Transverse colon (tissue), 4 donors: ENCODE measurements at places on chromosomes 3 and 15. TPM values are rescaled to one million over a fixed set of nuclear protein-coding genes. Genes with fewer than 3 reads are reported as not detected.

- no peaks in the 10 kb centered on the region for H3K27me3 ChIP-seq
- no peaks in the 10 kb centered on the region for H3K4me1 ChIP-seq
- DNase-seq: peak; percentile 68
- peak overlapping the region; percentile 71 for H3K27ac ChIP-seq
- no peak overlapping the region for H3K4me3 ChIP-seq
- no peaks in the 10 kb centered on the region for H3K36me3 ChIP-seq
Observed at GRCh38 chr3:159813822-159814531, 174.7 kb upstream of the IL12A start.

DNA sequence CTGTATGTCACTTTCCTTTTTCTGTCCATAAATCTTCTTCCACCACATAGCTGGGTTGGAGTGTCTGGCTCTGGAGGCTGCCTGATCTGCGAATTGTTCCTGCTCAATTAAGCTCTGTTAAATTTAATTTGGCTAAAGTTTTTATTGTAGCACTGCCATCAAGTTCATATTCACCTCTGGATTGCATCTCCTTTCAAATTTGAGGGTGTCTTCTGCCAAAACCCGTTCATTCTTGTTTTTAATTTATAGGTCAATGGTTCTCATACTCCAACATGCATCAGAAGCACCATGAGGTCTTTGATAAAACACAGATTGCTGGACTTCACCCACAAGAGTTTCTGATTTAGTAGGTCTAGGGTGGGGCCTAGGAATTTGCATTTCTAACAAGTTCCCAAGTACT, 276.5 kb upstream of the NECTIN3 start:
- H3K27me3 ChIP-seq: no peaks in the 10 kb centered on the region
- H3K27ac ChIP-seq: no peak overlapping the region
- DNase-seq: no peak
- no peaks in the 10 kb centered on the region for H3K36me3 ChIP-seq
- H3K4me1 ChIP-seq: no peaks in the 10 kb centered on the region

DNA sequence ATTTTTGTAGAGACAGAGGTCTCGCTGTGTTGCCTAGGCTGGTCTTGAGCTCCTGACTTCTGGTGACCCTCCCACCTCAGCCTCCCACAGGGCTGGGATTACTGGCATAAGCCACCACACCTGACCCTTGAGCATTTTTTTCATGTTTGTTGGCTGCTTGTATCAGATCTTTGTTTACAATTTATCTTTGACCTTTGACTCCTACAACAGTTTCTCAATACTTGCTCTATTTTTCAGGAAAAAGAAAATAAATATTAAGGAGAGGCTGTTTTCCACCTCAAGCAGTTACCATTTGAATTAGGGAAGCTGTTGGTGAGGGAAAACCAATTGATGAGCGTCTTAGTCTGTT, 44.5 kb downstream of the LIMD1 start:
- peaks cover 2% of the 10 kb centered on the region for H3K4me1 ChIP-seq
- no peaks in the 10 kb centered on the region for H3K36me3 ChIP-seq
- H3K27ac ChIP-seq: no peak overlapping the region
- no peak for DNase-seq

The C2CD4A gene
- total RNA-seq: 2.8 TPM

GRCh38 chr3:132593241-132593946, 3.7 kb upstream of the ACKR4 start:
- H3K27me3 ChIP-seq: no peaks in the 10 kb centered on the region
- no peak overlapping the region for H3K27ac ChIP-seq
- DNase-seq: no peak
- no peaks in the 10 kb centered on the region for H3K4me1 ChIP-seq
- no peaks in the 10 kb centered on the region for H3K36me3 ChIP-seq
- no peak overlapping the region for H3K4me3 ChIP-seq

The KBTBD8 gene
- total RNA-seq: 3.3 TPM

The LIPC gene
- total RNA-seq: 0.48 TPM

DNA sequence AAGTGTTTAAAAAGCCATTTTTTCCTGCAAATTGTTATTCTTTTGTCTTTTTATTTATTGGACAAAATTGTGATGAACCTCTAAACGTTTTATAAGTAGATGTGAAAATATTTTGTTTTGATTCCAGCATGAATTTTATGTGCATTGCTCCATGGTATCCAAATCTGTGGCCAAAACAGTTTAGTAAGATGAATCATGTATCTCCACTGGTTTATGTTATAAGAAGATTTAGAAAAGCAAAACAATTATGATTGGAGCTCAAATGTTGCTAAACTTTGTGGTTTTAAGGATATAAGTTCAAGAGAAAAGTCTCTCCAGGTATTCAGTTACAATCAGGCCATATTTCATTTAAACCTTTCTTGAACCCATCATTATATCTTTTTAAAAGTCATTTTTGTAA, 80.9 kb downstream of the NECTIN3 start:
- no peak for DNase-seq
- H3K4me1 ChIP-seq: no peaks in the 10 kb centered on the region
- H3K27me3 ChIP-seq: no peaks in the 10 kb centered on the region

The FEZF2 gene
- not detected for total RNA-seq

GRCh38 chr15:71151081-71151480, 35.8 kb downstream of the THSD4 start:
- H3K4me3 ChIP-seq: no peak overlapping the region
- H3K4me1 ChIP-seq: peaks cover 22% of the 10 kb centered on the region
- no peaks in the 10 kb centered on the region for H3K27me3 ChIP-seq
- H3K36me3 ChIP-seq: no peaks in the 10 kb centered on the region
- no peak for DNase-seq

DNA sequence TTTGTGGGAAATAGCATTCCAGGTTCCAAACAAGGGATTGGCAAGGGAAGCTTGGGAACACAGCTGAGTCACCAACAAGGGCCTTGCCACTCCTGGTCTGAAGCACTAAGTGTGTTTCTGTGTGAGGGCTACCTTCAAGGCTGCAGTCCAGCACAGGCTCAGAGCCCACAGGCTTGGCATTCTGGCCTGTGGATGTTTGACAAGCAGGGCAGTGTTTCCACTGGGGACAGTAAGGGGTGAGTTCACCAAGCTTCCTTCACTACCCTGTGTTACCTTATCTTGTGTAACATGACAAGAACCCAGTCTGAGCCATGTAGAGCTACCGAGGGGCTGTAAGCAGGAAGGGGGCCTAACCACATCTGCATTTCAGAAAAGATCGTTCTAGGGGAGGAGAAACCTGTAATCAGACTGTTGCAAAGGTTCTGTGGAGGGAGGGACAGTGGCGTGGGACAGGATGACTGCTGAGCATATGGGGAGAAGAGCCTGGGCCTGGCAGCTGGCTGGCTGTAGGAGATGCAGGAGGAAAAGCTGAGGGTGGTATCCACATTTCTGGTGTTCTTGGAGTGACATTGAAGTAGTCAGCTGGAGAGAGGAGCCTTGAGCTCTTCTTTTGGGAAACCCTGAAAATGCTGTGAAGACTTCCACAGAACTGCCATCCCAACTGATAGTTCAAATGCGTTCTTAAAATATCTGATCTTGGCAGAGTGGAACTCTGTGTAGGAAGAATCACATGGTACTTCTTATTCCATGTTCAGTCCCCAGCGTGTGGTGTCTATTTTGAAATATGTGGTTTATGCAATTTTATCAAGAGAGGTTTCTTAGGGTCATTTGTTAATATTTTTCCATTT, 61.3 kb downstream of the CTDSPL start:
- H3K4me3 ChIP-seq: no peak overlapping the region
- H3K27ac ChIP-seq: peak overlapping the region; percentile 69
- DNase-seq: no peak

DNA sequence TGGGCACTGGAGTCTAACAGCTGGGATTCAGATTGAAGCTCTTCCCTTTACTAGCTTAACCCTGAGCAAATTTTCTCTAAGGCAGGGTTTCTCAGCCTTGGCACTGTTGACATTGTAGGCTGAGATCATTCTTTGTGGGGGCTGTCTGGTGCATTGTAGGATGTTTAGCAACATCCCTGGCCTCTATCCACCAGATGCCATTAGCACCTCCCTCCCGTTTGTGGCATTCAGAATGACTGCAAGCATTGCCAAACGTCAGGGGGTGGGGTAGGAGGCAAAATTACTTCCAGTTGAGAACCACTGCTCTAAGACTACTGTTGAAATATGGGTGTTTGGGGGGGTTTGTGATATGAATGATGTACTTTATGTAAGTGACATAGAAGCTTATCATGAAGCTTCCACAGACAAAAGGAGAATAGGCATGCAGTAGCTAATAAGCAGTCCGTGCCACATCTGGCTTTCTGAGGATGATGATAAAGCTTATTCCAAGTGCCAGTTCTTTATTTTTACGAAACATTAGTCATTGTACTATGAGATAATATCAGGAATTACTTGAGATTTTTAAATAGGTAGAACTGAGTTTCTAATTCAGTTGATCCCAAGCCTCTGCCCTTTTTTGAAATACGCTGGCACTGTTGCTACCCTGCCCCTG, 39.3 kb downstream of the NKIRAS1 start:
- H3K27ac ChIP-seq: no peak overlapping the region
- H3K36me3 ChIP-seq: no peaks in the 10 kb centered on the region
- DNase-seq: no peak

The SLC9C1 gene
- not detected for total RNA-seq

DNA sequence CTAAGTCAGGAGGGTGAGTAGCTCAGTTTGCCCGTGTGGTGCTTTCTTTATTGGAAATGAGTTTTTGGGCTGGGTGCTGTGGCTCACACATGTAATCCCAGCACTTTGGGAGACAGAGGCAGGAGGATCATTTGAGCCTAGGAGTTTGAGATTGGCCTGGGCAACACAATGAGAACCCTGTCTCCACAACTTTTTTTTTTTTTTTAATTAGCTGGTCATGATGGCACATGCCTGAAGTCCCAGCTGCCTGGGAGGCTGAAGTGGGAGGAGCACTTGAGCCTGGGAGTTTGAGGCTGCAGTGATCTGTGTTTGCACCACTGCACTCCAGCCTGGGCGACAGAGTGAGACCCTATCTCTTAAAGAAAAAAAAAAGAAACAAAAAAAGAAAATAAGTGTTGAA, 174.9 kb downstream of the NSMCE3 start:
- no peak for DNase-seq
- H3K4me1 ChIP-seq: no peaks in the 10 kb centered on the region
- no peak overlapping the region for H3K27ac ChIP-seq
- H3K36me3 ChIP-seq: no peaks in the 10 kb centered on the region
- H3K27me3 ChIP-seq: no peaks in the 10 kb centered on the region
- no peak overlapping the region for H3K4me3 ChIP-seq

The STXBP5L gene
- total RNA-seq: 9.4 TPM
